ENCODE measurements at places on chromosomes 6 and 20. TPM values are rescaled to one million over a fixed set of nuclear protein-coding genes. Genes with fewer than 3 reads are reported as not detected.

DNA sequence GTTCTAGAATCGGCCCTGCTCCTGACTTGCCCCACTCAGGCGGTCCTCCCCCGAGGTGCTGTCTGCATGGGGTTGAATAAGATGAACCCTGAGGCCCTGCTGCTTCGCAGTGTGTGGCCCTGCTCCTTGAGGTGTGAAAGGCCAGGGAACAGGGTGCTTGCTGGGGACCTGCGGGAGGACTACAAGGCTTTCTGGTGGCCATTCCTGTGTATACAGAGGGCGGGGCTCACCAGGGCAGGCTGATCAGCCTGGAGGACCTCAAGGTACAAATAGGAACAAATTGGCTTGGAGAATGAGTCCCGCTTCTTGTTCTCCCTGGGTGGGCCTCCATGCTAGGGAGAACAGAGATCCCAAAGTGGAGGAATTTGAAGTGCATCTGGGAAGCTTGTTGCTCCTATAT lies 5.7 kb downstream of the NOTCH4 start:
- no peak for DNase-seq

DEFB116 gene
- total RNA-seq = not detected

DNA sequence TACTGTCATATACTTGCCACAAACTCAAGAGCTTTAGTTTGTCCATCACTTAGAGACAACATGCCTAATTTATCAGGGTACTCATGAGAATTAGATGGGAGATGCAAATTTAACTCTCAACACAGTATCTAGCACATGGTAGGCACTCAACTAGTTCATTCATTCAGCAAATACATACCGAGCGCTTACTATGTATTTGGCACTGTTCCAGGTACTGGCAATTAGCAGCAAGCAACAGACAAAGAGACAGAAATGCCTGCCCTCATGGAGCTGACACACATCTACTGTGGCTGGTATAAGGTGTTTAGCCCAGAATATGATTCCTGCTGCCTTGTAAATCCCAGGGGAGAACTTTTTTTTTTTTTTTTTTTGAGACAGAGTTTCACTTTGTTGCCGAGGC lies 4.8 kb downstream of the MICAL1 start:
- DNase-seq = no peak

DNA sequence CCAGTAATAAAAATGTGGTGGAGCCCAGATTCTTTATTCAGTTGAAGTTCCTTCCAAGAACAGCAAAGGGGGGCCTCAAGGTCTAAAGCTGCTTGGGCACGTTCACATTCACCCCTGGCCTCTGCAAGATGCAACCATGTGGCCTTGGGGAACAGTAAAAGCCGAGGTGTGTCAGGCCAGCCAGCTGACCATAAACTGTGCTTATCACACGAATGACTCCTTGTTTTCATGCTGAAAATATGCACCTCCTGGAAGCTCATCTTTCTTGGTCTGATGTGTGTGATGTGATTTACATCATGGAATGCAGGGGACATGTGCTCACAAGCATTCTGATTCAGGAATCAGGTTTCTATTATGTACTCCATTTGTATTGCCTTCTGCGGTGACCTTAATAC lies 211.6 kb upstream of the MARCKS start:
- peak; percentile 99 for DNase-seq

SPAG4 gene
- total RNA-seq = 1.2 TPM

DNA sequence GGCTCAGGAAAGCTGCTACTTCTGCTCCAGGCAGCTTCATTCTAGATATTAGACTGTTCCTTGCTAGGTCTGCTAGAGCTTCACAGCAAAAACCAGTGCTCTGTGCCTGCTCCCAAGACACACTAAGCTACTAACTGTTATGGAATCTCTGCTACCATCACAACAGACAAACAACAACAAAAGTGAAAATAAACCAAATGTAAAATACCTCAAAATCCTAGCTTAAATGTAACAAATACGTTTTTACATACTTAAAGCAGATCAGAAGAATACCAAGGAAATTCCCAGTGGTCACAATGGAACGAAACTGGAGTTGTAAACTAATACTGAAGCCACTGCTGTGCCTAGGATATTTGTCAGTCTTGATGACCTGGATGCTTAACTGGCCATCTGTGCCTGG lies 84.6 kb upstream of the EZR start:
- no peak for DNase-seq
